ENCODE measurements at places on chromosomes 1 and 21.
A peak's percentile ranks its signal among the peaks of the same experiment; 100 is the strongest.

DNA sequence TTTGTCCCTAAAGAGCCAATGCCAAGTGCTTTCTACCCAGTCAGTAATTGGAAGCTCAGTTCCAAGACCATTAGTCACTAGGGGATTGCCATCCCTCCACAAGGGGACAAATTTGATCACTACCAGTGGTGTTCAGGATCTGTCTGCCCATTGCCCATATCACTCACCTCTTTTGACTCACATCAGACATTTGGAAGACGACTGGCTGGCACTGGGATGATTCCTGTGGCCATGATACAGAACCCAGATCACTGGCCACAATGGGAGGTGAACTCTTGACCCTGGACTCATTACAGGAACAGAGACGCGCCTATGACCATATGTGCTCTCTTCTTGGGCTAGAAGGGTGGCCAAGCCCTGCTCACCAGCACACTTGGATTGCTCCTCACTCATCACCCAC is 71.0 kb downstream of the COLGALT2 start:
- DNase-seq: no peak

DNA sequence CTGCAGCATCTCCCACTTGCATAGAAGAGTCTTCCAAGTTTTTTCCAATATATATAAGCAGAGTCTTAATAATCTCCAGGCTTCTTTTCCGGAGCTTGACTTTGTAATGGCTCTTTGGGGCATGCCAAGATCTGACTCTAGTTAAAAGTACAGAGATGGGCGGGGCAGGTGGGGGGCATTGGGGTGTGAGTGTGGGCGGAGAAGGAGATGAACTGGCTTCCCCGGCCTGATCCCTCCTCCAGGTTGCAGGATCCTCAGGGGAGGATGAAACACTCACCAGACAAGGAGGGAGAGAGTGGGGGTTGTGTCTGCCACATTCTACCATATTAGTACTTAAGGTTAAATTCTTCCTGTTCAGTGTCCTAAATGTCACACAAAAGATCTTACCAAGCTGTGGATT is 23.0 kb downstream of the S100A10 start:
- DNase-seq: no peak

DNA sequence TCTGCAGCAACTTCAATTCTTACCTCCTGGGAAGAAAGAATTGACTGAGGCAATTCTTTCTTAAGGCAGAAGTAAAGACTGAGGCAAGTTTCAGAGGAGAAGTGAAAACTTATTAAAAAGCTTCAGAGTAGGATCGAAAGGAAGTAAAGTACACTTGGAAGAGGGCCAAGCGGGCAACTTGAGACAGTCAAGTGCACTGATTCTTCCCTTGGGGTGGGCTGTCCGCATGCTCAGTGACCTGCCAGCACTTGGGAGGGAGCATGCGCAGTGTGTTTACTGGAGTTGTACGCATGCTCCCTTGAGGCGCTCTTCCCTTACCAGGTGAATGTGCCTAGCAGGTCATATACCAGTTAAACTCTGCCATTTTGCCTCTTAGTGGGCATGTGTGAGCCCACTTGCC is 55.3 kb upstream of the NBPF3 start:
- DNase-seq: peak; percentile 67

- no peak for DNase-seq
Measured at GRCh38 chr1:185388346-185388745, 71.3 kb upstream of the IVNS1ABP start.

- no peak for DNase-seq
Measured at GRCh38 chr21:19547951-19548840, 1144.6 kb upstream of the TMPRSS15 start.

- DNase-seq: no peak
Measured at GRCh38 chr1:94974824-94975223, 47.9 kb upstream of the CNN3 start.

GRCh38 chr1:158067662-158068061 is 74.2 kb downstream of the KIRREL1 start:
- DNase-seq: peak; percentile 40

GRCh38 chr1:168079761-168080160 is 57.0 kb downstream of the GPR161 start:
- DNase-seq: no peak

- peak; percentile 35 for DNase-seq
Measured at GRCh38 chr1:93740601-93741031, 59.0 kb upstream of the BCAR3 start.

- no peak for DNase-seq
Measured at GRCh38 chr1:209672705-209673630, 2.2 kb upstream of the G0S2 start.

DNA sequence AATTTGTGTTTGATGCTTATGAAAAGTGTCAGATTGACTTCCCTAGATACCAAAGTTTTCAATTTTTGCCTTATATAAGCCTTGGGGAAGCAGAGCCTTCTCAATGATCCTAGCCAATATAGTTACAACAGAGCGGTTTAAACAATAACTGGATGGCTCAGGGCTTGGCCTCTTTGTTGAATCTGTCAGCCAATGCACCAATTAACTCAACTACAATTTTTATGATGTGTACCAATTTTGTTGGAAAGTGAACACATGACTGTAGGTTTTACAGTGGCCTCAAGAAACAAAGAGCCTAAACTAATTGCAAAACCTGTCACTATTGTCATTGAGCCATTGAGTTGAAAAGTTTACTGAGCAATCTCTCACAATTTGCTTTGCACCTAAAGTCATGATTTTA is 71.6 kb upstream of the RGS18 start:
- DNase-seq: no peak

- DNase-seq: no peak
Measured at GRCh38 chr1:230074270-230074669, 7.2 kb downstream of the GALNT2 start.

DNA sequence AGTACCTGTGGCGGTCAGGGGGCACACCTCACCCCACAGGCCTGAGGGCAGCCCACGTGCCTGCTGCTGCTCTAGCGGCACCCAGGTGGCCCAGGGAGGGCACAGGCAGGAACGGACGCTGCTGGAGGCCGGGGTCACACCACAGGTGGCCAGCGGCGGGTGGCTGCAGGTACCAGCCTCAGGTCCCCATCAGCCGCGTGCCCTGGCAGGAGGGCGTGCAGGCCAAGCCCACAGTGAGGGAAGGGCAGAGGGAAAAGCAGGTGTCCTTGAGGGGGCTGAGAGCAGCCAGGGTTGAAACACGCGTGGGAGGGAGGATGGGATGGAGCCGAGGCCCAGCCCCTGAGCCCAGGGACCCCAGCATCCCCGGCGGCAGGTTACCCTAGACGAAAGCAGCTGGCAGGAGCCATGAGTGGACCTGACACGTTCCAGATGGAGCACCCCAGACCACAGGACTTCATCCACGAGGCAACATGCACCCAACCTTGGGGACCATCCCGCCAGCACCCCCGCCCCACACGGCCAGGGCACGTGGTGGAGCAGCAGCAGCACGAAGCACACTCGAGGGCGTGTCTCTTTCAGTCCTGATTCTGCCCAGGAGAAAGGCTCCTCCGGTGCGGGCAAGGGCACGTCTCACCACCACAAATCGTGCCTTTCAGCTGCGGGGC is 3.7 kb downstream of the SLC19A1 start:
- DNase-seq: no peak

GRCh38 chr1:9061252-9061960 is 8.0 kb downstream of the SLC2A5 start:
- DNase-seq: no peak

GRCh38 chr1:3402258-3403010 is 52.0 kb upstream of the ARHGEF16 start:
- DNase-seq: no peak

DNA sequence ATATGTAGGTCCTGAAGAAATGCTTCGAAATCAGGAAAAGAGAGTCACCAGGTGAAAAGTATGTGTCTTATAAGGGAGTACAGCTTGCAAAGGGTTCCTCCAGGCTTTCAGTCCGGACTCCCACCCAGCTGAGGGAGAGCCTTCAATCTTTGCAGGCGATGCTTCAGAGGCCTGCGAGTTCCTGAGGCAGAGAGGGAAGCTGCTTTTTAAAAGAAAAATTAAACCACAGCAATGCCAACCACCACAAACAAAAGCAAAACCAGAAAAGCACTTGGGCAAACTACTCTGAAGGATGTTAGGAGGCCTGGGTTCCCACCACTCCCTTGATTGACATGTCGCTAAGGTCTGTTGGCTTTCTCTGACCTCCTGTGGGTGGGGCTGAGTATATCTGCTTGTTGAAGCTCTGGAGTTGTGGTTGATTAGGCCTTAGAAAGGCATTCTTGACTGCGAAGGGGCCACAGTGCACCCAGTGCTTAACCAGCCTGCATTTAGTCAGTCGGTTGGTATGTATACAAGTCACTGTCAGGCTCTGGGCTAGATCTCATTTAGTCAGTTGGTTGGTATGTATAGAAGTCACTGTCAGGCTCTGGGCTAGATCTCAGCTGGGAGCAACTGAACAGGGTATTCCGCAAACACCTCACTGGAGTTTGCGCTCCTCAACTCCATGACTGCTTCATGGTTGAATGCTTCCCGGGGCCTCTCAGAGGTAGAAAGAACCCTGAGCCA is 1.2 kb downstream of the NIPAL3 start:
- no peak for DNase-seq

- no peak for DNase-seq
Measured at GRCh38 chr1:102336602-102337001, 339.9 kb upstream of the OLFM3 start.

- DNase-seq: no peak
Measured at GRCh38 chr1:74429580-74429979, 82.8 kb downstream of the LRRC53 start.

DNA sequence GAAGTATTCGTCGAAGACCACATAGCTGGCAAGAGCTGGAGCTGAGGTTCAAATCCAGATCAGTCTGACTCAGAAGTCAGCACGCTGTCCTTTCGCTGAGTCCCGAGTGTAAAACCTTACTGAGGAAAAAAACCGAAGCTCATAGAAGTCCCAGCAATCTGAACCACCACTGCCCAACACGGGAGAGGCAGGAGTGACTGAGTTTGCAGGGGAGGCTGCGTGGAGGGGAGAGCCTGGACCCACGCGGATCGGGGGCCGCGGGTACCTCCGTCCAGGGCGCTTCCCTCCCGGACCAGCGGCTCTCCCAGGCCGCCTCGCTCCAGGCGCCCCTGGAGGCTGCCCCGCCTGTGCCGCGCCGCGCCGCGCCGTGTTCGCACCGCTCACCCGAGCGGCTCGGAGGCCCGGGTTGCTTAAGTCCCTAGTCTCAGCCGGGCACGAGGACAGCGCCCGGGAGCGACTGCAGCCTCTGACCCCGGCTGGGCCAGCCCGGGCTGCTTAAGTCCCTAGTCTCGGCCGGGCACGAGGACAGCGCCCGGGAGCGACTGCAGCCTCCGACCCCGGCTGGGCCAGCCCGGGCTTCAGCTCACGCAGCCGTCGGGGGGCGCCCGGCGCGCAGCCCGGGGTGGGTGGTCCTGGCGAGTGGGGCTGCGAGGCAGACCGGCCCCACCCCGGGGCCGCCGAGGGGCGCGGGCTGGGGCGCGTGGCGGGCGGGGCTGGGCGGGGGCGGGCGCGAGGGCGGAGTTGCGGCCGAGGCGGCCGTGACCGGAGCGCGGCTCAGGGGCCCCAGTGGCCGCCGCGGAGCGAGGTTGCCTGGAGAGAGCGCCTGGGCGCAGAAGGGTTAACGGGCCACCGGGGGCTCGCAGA is at the start of gene ADAMTSL4:
Gene ADAMTSL4, plus strand, starts transcription at position 777 of the 864 bp plus-strand sequence. CDS start 2,881 bp downstream, outside the sequence.
- DNase-seq: peak; percentile 46

DNA sequence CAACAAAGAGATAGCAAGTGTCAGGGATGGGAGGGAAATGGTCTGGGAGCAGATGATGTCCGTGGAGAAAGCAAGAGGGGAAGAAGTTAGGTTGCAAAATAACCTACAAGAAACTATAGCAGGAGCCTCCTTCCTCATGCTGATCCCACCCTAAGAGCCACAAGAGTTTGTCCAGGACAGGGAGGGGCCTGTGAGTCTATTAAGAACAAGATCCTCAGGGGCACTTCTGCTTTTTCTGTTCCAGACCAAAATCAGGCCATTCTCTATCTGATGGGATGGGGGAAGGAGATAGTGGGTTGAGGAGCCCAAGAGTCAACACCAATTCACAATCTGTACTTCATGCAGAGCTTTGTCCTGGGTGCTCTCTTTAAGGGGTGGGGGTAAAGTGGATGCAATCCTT is 7.7 kb upstream of the ATP1A4 start:
- no peak for DNase-seq

DNA sequence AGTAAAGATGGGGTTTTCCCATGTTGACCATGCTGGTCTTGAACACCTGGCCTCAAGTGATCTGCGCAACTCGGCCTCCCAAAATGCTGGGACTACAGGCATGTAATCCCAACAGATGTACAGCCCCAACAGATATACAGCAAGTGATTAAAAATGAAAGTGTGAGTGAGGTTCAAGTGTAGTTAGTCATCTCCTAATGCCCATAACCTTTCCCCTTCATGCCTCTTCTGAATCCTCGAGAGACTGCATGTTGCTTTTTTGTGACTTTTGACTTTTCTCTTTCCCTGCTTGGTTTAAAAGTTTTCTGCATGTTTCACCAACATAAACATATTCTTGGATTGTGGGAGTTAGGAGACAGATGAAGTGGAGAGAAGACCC is 31.2 kb downstream of the KCNK2 start:
- DNase-seq: no peak

GRCh38 chr1:67879485-67879884 is 46.2 kb upstream of the GNG12 start:
- no peak for DNase-seq

DNA sequence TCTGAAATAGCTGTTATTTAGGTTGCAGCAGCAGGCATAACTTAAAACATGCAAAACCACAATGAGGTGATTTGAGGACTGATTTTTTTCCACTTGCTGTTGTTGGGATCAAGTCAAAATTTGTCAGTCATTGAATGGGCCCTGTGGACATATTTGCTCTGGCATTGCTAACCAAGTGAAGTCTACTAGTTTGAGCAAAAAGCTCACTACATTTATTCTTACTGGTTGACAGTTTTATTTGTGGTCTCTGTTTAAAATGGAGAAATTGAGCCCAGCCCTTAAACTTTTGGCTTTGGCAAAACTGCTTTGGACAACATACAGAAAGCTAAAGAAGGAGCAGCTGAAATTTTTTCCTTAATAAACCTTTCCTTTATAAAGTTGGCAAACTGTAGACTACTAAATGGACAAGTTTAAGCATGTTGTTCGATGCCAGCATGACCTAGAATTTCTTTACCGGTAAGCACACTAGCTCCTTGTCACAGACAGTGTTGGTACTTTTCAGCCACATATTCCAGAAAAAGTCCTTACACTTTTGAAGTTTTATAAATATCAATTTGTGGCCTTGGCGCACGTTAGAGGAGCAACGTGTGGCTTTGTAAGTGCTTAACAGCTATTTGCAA is 234.6 kb downstream of the USP25 start:
- DNase-seq: no peak

- DNase-seq: no peak
Measured at GRCh38 chr21:46608672-46609111, 3.8 kb upstream of the S100B start.

DNA sequence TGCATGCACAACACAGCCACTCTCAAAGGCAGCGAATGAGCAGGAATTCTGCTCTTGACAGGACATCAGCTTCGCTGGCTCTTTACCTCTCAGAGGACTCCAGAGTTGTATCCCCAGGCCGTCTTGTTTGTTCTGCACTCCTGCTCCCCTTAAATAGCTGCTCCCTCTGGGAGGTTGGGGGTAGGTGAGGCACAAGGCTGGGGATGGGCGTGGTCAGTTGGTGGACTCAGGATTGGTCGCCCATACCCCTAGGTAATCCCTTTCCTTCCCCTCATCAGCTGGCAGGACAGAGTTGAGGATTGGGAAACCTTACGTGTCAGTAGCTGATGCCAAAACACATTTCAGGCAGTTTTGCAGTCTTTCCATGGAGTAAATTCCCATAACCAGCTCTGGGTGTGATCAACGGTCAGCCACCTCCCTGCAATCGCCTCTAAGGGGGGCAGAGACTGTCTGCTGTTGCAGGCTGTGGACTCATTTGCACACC is at the start of gene PLA2G2A:
Gene PLA2G2A, minus strand, starts transcription at position 125 of the 484 bp plus-strand sequence. CDS start 845 bp downstream, outside the sequence.
- DNase-seq: no peak
